ENCODE measurements at places on chromosomes 2 and 18.
A peak's percentile ranks its signal among the peaks of the same experiment; 100 is the strongest.

GRCh38 chr2:102473020-102473419 is at the start of gene SLC9A4:
SLC9A4 (plus strand) TSS chr2:102473226; CDS start chr2:102473760, 534 bp downstream.
- peak; percentile 41 for ATAC-seq

DNA sequence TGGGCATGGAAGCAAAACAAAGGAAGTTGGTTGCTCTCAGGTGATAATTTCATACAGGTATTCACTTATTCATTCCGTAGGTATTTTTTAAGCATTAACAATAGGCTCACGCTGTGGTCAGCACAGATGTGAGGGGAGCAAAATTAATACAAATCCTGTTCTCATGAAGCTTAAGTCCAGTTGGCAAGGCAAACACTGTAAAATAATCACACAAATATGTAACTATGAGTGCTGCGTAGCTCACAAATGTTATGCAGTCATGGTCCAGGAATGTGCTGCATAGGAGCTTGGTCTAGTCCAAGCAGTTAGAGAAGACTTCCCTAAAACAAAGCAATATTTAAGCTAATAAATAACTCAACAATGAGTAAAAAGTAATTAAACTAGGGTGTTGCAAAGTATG is 23.9 kb downstream of the SP5 start:
- ATAC-seq, result no peak

DNA sequence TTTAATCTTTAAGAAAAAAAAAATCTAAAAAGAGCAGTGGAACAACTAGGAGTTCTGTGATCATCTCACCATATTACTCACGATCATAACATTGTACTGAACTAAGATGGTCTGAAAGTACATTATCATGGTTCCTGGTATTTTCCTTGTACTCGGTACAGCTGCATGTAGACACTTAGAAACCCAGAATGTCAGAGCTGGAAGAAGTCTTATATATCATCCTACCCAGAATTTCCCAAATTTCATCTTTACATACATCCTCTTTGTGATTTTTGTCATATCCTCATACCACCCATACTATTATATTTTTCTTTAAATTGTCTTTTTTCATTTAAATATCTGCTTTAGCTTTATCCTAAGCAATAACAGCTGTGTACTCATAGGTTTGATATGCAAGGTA is 12.4 kb upstream of the ST3GAL5 start:
- ATAC-seq, result no peak

GRCh38 chr2:11017921-11018320 is 106.2 kb downstream of the KCNF1 start:
- ATAC-seq, result no peak

DNA sequence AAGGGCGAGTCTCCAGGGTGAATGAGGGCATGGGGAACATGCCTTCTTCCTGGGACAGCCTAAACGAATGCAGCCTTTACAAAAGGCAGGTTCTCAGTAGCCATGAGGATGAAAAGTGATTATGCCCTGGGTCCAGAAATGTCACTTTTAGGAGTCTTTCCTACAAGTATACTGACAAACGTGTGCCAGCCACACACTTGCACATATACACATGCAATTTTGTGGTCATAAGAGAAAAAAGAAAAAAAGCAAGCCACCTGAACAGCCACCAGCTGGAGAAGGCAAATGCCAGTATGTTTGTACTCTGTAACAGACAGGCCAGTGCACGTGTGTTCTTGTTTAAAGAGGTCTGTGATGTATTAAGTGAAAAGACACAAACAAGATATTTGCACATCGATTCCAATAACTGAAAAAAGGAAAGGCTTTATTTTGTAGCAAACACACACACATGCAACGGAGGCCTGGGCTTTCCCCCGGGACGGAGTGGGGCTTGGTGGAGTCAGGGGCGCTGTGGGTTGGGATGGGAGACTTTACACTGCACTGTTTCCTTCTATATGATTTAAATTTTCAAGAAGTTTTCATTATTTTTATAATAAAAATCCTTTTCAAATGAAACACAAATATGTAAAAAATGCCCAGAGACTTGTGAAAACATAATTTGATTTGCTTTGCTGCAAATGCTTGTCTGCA is 108.4 kb downstream of the FAM210A start:
- ATAC-seq, result no peak

DNA sequence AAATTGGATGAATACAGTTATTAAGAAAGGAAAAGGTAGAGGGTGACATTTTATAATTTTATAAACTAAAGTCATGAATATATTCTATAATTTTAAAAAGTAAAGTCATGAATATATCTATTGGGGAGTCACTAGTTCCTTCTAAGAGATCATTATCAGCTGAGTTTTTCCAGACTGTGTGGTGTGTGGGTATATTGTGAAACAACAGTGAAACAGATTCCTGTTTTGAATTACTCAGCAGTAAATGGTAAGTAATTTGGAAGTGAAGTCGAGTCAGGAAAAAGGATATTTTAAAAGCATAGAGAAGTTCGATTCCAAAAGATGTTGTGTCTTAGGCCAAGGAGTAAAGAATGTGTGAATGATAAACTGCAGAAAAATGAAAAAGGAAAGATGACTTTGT is 1018.2 kb upstream of the NXPH2 start:
- no peak for ATAC-seq

GRCh38 chr2:205745661-205746419 is 63.5 kb downstream of the NRP2 start:
- ATAC-seq, result no peak

- no peak for ATAC-seq
These were observed 189.9 kb upstream of the SH3BP4 start for GRCh38 chr2:234761910-234762309.

- ATAC-seq, result no peak
These were observed 272.5 kb upstream of the PXDN start for GRCh38 chr2:2016651-2017311.

- ATAC-seq, result no peak
These were observed 18.2 kb upstream of the CALCRL start for GRCh38 chr2:187466129-187466792.

GRCh38 chr2:184402381-184402780 is 195.9 kb upstream of the ZNF804A start:
- no peak for ATAC-seq

DNA sequence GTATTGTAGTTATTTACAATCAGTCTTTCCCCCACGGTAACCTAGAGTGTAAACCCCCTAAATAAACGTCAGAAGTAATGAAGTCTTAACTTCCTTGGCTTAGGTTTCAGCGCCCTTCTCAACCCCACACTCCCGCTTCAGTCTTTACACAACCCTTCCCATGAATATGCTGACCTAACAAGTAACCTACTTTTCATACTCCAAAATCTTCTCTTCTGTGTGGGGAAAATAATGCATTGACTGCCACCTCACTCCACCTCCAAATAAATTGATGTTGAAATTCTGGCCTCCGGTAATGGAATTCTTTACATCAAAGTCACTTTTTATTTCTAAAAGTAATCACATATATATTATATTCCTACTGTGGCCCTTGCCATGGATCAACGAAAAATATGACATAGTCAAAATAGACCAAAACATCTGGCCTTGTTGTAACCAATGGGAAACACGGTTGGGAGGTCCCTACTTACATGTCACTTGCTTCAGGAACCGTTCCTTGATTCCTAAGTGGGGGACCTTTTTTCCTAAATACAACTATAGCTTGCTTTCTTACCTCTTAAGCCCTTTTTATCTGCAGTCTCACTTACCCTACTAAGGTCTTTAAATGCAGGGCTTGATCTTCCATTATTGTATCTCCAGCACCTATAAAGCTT is 961 bp downstream of the GEN1 start:
- ATAC-seq, result no peak

GRCh38 chr2:64757126-64757525 is 103.4 kb upstream of the SERTAD2 start:
- ATAC-seq, result no peak
